ENCODE measurements at places on chromosomes 6 and 20. TPM values are rescaled to one million over a fixed set of nuclear protein-coding genes. Genes with fewer than 3 reads are reported as not detected.

- no peak for DNase-seq
These were observed 18.3 kb upstream of the CITED2 start for GRCh38 chr6:139392794-139393193.

DNA sequence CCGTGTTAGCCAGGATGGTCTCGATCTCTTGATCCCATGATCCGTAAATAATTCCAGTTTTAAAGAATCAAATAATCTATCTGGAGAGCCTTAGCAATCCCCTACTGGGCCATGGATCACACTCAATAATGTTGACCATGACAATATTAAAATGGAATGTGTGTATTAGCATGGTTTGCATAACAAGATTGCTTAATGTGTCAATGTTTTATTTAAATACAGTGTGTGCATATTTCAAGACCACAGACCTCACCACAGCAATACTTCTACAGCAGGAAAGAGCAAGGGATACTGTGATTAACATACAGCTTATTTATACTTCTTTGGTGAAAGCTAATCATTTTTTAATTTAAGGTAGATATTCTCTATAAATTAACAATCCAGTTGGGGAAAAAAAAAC is 470.4 kb downstream of the TFAP2B start:
- DNase-seq: no peak

DNA sequence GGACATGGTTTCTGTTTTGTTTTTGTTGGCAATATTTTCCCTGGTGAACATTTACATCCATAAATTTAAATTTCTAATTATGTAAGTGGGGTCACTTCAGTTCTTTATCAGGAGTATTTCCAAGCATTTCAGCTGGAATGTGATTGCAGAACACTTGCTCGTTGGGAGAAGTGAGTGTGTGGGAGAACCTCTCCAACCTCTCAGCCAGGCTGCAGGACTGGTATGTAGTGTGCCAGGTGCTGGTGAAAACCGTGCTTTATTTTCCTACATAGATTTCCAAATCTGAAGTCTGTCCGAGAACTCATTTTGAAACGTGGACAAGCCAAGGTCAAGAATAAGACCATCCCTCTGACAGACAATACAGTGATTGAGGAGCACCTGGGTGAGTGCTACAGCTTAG is 6.3 kb downstream of the RPL7L1 start:
- no peak for DNase-seq

- no peak for DNase-seq
These were observed 3.2 kb downstream of the ACTR5 start for GRCh38 chr20:38751360-38751976.

- no peak for DNase-seq
These were observed 273.7 kb downstream of the PTPRK start for GRCh38 chr6:128246472-128247260.

DNA sequence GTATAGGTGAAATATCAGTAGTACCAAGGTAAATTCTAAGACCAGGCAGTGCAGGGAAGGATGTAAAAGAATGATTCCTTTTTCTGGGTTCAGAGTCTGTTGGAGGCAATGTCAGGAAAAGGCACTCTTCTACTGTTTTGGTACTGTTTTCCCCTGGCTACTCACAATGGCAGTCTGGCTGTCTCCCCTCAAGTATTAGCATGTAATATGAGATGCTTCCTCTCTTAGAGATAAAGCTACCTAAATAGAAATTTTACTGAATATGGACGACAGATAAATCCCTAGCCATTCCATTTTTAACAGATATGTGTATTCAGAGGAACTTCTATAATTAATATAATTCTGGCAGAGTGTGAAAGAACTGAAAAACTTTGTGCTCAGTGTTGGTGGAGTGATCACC is 3.5 kb downstream of the RNF8 start:
- DNase-seq: no peak

- no peak for DNase-seq
These were observed 19.6 kb downstream of the FARS2 start for GRCh38 chr6:5280920-5281319.

GRCh38 chr6:124200661-124201060 is 397.0 kb downstream of the NKAIN2 start:
- no peak for DNase-seq

DNA sequence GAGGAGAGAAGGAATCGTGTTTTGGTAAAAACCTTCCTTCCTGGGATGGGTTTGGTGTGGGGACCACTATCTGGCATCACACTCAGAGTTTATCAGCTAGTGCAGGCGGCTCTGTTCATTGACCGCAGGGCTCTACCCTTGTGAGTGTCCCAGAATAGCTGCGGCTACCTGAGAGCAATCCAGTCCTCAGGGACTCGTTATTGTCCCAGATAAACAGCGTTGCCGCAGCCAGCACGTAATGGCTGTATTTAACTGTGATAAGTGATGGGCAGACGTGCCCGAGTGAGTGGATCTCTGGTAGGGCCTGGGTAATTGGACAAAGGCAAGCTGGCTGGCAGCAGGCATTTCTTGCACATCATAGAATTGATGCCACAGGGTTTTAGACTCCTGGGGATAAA is 163.3 kb downstream of the SOBP start:
- DNase-seq: no peak

- DNase-seq: no peak
These were observed 20.9 kb downstream of the UTRN start for GRCh38 chr6:144305985-144306384.

Gene PEX3
- 16.5 TPM for total RNA-seq

Gene NKAIN4
- not detected for total RNA-seq

Gene FAXC
- total RNA-seq: 3.8 TPM

Gene PM20D2
- 22.7 TPM for total RNA-seq

Gene SLC22A23
- 6.0 TPM for total RNA-seq
